Fibroblast of skin of back (primary cell): ENCODE measurements at places on chromosomes 2 and 18.

- no peak for DNase-seq
These were observed 49.1 kb downstream of the CCDC195 start for GRCh38 chr2:224666951-224667553.

DNA sequence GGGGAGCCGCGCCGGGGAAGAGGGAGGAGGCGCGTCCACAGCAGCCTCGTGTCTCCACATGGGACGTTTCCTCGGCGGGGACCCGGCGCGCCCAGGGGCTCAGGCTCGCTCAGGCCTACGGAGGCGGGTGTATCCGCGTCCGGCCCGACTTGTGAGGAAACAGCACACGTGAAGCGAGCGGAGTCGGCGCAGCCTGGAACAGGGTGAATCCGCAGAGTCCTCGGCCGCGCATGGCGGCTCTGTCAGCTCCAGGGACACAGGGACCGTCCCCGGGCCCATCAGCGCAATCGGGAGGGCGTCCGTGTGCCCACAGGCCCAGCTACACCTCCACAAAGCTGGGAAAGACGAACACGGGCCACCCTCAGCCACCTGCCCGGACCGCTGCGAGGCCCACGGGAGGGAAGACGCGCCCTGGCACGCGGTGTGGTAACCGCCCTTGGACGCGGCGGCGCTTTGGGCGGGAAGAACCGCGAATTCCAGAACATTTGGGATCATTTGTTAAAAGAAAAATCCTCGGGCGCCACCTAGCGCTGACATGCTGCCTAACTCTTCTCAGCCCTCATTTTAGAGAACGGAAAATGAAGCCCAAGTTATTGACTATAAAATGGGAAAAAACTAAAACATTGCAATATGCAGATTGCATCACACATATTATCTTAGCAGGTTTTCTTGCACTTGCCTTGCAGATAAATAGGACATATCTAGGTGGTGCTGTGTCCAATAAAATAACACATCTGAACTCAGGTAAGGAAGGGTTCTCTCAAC is 40.4 kb downstream of the TMEM18 start:
- DNase-seq: peak; percentile 67

DNA sequence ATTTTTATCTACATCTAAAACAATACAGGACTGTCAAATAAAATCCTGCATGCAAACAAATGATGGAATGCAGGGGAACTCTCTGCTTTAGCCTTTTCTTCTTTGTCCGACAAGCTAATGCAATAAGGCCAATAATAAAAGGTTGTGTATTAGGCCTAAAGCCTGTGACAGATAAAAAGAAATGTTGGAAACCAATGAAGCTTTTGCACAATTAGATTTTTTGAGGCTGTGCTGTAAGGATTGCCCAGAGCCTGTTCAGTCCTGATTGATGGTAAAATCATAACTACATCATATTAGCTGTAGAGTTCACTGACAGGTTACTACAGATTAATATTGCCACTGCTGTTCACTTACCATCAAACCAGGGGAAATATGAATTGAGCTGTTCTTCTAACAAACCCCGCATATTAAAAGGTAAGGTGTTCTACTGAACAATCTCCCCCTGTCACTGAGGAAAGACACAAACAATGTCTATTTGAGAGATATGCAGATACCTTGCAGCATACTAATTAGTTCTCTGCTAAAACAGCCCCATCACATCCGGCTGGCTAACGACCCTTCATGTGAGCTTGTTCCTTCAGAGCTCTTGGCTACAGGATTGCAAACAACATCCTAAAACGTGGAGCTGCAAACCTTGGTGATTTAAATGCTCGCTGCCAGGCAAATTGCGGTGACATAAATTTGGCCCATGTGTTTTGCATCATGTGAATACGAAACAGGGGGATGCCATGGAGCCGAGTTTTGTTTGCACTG is 305.4 kb downstream of the MTX2 start:
- DNase-seq: no peak

GRCh38 chr2:230913406-230914143 is 11.5 kb downstream of the GPR55 start:
- DNase-seq: no peak
